ENCODE measurements at places on chromosomes 5 and 9.

DNA sequence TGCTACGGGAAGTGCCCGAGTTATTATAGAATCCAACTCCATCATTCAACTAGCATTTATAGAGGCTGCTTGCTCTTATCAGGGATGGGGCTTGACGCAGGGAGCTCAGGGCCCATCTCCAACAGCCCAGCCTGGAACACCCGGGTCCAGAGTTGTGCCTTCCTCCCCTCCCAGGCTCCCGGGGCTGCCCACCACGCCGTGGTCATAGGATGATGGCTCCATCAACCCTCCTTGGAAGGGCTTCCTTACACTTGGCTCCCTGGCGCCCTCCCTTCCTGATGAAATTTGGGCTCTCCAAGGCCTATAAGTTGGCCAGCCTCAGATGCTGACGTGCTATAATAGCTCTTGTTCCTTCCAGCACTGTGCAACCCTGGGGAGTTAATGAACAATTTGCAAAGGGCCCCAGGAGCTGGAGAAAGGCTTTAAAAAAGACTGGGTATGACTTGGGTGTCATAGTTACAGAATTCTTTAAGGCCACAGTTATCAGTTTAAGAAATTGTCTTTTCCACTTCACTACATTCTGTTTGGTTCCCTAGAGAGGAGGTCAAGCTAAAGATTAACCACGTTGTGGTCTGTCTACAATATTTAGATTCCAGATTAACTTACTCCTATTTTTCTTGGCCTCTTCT is 42.5 kb upstream of the GADD45G start:
- DNase-seq, result no peak

GRCh38 chr9:91234523-91234922 is 127.2 kb downstream of the AUH start:
- peak; percentile 50 for DNase-seq

DNA sequence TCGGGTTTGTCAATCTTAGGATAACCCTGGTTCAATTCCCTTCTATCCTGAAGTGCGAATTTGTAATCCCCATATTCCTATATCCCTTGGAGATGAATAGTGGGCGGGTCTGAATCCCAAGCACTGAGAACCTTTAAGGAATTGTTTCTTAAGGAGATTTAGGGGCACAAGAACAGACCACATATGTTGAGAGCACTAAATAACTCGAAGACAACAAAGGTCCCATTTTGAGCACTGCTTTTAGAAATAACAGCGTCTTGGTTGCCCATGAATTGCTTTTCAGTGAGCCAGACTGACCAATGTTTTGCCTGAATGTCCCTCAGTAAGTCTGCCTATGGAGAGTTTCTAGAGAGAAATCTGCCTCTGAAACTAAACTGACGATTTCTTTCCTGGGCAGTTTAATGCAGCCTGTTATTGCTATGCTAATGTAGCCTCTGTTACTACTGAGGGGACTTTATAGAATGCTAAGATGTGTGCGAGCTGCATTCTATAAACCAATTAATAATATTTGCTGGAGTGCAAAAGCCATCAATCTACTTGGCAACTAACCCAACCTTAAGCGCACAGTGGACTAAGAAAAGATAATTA is 445.0 kb upstream of the DMAC1 start:
- DNase-seq, result no peak

DNA sequence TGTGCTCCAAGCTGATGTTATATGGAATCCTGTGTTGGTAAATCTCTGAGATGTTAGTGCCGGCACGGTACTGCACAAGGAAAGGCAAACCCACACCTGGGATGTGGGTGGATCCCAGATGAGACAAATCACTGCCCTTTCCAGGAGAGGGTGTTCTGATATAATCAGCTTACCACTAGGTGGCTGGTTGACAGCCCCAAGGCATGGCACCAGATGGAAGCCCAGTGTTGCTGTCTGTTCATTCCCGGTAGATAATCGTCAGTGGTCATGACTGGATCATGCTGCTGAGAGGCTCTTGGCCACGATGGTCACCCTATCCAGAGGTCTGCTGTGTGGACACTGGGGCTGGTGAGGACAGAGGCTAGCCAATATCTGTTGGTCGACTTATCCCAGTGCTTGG is 184.0 kb downstream of the CACNA1B start:
- no peak for DNase-seq

DNA sequence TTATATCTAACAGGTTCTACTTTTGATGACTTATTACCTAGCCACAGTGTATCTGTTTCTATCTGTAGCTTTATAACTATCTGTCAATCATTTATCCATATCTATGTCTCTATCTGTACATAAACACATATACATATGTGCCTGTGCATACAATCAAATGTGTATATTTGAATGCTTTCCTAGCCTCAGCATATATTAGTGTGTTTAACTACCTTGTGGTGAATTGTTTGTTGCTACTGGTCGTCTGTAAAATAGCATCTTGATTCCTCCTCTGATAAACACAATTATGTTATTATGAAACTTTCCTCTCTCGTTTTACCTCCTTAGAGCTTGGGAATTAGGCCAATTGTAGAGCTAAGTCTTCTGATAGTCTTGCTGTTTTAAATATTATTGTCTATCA is 44.4 kb downstream of the PARP8 start:
- DNase-seq, result no peak

DNA sequence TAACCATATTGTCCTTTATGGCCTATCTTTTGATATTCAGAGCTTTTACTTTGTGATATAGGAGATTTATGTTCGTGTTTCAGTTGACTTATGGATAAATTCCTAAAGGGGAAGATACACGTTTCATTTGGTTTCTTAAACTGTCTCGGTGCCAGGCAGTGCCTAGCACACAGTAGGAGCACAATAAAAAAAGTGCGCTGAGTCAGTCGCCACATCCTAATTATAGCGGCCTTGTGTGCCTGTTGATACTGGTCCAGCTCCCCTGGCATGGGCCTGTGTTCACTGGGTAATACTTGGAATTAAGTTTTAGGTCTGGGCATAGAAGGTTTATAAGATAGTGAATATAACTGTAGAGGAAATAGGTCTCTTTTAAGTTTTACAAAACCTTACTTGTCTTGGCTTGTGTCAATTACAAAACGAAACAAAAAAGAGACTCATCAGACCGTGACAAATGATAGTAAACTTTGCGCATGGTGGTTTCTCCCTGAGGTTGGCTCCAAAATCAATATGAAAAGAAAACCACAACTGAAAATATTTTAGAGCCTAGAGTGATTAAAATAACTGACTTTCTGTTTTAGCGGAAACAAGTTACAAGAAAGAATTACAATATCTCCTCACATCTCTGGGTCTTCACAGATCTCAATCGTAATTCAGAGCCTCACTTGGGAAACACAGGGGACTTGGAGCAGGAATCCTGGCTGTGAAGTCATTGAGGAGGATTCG is 84.8 kb downstream of the MVB12B start:
- no peak for DNase-seq

GRCh38 chr5:93384026-93384425 is 197.0 kb downstream of the NR2F1-AS1 start:
- DNase-seq, result no peak

DNA sequence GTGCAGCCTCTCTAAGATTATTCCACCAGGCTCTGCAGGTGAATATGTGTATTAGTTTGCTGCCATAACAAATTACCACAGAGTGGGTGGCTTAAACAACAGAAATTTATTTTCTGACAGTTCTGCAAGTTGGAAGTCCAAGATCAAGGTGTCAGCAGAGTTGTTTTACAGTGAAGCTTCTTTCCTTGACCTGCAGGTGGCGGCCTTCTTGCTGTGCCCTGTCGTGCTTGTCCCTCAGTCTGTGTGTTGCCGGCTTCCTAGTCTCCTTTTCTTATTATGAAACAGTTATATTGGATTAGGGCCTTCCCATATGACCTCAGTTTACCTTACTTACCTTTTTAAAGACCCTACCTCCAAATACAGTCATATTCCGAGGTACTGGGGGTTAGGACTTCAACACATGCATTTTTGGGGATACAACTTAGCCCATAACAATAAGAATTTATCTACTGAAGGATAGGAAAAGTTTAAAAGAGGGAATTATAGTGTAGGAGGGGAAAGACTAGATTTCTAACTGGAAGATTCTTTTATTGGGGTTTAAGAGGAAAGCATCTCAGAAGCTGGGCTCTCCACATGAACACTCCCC is 97.4 kb downstream of the OSTF1 start:
- DNase-seq, result peak; percentile 76

DNA sequence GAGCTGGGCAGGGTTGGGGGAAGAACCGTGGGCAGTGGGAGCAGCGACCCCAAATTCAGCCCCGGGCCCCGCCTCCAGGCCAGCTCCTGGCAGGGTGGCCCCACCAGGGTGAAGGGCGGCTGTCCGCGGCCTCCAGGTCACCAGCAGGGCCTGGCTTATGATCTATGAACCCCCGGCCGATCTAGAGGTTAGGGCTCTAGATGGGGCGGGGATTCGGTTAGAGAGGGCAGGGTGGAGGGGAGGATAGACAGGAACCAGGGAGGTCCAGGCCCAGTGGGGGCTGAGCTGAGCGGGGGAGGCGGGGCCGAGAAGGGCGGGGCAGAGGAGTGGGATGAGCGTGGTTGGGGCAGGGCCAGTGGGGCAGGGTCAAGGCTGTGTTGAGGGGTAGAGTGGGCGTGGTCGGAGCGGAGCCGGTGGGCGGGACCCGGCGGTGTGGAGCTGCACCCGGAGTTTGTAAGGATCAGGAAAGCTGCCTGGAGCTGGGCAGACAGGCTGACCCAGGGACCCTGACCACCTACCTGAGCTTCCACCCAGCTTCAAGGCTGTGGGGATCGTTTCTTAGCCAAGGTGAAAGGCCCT is 29.3 kb upstream of the OBP2B start:
- peak; percentile 98 for DNase-seq

DNA sequence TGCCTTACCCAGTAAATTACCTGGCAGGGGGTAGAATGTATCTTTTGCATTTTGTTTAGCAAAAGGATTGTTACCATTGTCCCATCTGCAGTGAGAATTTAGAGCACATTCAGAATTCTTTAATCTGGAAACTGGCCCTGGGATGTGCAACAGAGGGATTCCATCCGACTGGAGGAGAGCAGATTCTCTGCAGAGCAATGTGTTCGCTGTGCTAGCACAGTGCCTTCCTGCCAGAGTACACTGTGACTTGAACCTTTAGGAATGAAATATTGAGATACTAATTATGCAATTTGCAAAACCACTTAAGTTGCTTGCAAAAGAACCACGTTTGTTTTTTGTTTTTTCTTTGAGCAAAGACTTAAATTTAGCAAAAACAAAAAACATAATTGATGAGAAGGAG is 22.5 kb upstream of the DMRT1 start:
- no peak for DNase-seq

GRCh38 chr5:6359555-6360322 is 18.6 kb downstream of the MED10 start:
- peak; percentile 65 for DNase-seq

DNA sequence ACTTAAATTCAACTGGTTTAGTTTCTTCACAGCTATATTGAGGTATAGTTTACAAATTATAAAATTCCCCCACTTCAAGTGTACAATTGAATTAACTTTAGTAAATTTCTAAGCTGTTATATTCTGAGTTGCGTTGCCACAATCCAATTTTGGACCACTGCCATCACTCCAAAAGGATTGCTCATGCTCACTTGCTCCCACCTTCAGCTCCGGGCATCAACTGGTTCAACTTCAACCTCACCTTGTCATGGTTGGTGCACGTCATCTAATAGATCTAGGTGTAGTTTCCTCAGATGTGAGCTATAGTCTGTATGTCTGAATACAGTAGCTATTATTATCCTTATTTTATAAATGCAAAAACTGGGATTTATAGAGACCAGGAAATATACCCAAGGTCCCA is 942.5 kb upstream of the WWC1 start:
- no peak for DNase-seq

DNA sequence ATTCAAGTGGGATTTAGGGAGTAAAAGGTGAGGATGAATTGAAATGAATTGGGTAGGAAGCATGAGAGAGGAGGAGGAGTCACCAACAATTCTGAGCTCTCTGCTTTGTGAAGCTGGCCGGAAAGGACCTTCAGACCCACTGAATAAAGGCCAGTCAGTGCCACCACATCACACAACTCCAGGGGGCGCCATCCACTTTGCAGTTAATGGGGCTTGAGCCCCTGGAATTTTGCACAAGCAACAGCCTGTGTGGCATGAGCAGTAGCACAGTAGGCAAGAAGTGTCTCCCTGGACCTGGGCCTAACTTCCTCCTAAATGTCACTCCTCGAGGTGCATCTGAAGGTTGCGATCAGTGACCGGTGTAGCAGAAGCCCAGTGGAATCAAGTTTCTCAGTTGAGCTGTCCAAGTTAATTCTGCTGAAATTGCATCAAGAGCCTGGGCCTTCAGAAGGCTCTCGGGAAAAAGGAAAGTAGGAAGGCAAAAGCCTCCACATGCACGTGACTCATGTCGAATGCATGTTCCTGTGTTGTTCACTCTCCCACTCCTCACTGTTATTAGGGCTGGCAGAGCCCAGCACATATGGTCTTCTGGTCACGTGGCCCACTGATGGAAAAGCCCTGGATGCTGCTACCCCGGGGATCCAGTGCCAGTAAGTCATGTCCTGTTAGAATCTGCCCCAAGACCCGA is 27.8 kb upstream of the GLIS3 start:
- DNase-seq, result peak; percentile 49

DNA sequence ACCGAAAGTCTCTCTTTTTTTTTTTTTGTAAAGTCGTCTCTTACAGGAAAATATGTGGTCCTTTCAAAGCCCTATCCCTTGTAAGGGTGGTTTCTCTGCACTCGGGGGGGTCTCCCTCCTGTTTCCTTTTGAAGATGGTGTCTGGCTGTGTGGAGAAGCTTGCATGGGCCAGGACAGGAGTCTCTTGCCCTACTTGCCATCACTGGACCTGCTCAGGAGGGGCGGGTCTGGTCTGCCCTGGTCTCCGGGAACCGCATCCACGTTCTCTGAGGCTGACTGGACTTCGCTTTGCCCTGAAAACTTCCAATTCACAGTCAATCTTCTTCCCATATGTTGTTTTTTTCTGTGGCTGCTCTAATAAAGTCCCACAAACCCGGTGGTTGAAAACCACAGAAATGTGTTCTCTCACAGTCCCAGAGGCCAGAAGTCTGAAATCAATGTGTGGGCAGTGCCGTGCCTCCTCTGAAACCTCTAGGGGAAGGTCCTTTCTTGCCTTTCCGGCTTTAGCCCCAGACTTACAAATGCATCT is 92.9 kb upstream of the IER5L start:
- DNase-seq, result no peak

- DNase-seq, result peak; percentile 87
Observed at GRCh38 chr5:138503487-138504270, 38.4 kb downstream of the EGR1 start.

DNA sequence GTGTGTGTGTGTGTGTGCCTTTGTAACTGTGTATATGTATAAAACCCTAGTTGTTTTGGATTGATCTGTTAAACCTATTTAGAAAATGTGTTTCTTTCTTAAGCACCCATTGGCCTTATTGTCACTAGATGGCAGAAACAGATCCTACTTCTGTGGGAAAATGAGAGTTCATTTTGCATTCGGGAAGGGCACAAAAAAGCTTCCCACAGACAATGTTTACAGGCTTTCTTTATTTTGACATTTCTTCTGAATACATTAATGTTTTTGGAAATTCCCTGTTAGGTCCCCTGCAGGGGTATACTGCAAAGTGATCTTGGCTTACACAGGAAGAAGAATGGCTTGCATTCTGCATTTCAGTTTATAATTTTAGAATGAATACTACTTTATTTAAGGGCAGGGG is 481.8 kb upstream of the ARRDC3 start:
- no peak for DNase-seq

- DNase-seq, result peak; percentile 31
Observed at GRCh38 chr5:147901599-147902039, 4.7 kb downstream of the C5orf46 start.

Measured in GM23338 (cell line).